ENCODE measurements at places on chromosomes 2 and 18. TPM values are rescaled to one million over a fixed set of nuclear protein-coding genes. Genes with fewer than 3 reads are reported as not detected.

- peak; percentile 1 for DNase-seq
Measured at GRCh38 chr18:37639846-37640245, 74.2 kb upstream of the CELF4 start.

GRCh38 chr2:68971591-68972231, 2.7 kb upstream of the GKN1 start:
- peak; percentile 95 for DNase-seq

GRCh38 chr18:45166836-45167551, 448.3 kb upstream of the SLC14A2 start:
- DNase-seq: peak; percentile 73

DNA sequence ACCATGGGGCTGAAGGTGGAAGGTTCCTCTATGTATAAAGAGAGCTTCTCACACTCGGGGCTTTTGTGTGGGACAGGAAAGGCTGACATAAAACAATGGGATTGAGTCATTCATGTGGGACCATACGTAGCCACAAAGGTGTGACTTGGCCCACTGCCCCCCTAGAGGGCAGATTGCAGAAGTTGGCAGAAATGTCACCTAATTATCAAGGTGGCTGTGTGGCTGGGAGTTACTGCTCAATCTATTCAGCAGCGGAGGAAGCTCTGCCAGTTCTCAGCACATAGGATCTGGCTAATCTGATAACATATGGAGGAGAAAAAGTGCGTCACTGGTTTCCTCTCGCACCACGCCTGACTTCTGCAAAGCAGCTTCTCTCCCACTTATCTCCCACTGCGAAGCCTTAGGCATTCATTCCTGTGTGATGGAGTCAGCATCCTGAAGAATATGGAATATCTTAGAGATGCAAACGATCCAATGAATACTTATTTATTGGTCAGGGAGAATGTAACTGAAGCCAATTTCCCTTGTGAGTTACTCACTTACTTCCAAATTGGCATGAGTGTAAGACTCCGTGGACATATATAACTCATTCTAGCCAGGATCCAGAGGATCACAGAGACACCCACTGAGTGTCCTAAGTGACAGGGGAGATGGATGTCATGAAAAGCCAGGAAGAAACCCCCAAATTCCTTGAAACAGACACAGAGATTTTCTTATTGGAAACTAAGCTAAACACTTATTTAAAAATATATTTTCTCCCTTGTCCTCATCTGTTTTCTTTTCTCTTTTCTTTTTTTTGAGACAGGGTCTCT, 344.8 kb downstream of the TGIF1 start:
- DNase-seq: peak; percentile 93

GRCh38 chr2:109079590-109079989, 49.4 kb upstream of the SH3RF3 start:
- DNase-seq: no peak

DNA sequence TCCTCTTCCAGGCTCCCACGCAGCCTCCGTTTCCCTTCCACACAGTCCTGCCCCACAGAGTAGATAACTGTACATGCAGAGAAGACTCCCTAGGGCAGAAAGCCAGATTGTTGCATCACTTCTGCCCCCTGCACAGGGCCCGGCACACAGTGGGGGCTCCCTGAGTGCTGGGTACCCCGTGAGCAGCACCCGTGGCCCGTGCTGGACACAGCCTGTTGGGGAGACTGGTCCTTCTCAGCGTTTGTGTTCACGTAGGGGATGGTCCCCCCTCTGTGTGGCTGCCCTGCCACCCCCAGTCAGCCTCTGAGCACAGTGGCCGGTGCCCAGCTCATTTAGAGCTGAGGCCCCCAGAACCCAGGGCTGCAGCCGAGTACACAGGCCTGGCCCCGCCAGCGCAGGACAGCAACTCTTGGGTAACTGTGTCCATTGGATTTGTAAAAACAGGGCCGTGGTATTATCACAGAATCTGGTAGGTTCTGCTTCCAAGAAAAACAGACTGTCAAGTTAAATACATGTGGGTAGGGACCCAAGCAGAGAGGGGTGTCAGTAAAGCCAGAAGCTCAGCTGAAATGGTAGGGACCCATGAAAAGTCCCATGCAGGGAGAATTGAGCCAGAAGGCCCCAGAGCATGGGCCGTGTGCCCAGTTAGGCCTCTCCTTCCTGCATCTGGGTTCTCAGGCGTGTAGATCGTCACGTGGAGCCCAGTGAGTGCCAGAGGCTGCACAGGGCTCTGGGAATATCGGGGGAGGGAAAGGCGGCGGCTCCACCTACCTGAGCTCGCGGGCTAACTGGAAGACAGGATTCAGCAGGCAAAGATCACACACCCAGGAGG, 257.3 kb downstream of the ATAD2B start:
- DNase-seq: no peak

DNA sequence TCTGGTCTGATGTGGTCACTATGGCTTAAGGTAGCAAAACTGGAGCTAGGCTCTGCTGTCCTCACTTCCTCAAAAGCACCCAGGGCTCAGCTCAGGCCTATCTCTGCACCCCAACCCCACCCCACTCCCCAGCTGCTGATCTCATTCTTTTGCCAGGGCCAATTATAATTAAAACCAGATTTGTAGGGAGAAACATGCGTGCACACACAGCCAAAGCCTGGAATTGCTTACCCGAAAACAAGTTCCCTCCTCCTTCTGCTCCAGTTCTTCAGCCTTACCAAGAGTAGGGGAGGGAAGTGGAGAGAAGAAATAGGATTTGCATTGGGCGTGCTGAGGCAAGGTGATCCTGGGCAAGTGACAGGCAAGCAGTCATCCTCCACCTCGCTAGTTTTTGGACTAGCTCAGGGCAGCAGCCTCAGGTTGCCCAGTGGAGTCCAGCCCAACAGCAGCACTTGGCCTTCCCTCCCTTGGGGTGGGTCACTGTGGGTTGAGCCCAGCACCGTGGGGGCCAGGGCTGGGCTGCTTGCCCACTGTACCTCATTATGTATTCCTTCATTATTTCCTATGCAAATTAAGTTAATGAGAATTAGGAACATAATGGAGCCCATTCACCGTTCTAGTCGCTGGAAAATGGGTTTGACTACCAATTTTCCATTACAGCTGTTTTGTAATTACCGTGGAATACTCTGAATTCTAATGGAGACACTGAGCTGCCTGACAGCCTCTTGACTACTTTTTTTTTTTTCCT, 199.1 kb upstream of the CELF4 start:
- no peak for DNase-seq

Gene DHRS9
- not detected for total RNA-seq

Gene SMCHD1
- total RNA-seq: 34.0 TPM

Gene NYAP2
- total RNA-seq: not detected
